ENCODE measurements at places on chromosomes 2 and 18.

DNA sequence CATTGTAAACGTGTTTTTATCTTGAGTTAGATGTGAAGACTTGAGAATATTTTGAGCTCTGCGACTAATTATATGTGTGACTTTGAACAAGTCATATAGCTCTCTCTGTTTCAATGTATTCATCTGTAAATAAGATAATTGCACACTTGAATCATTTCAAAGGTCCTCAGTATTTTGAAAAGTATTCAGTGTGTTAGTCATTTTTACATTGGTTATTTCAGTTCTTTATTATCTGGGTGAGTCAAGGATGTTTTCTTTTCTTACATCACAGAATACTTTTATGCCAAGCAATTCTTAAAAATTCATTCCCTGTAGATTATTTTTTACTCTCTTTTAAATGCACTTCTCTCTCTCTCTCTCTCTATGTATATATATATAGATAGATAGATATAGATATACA is 1098.0 kb upstream of the ZEB2 start:
- no peak for DNase-seq

DNA sequence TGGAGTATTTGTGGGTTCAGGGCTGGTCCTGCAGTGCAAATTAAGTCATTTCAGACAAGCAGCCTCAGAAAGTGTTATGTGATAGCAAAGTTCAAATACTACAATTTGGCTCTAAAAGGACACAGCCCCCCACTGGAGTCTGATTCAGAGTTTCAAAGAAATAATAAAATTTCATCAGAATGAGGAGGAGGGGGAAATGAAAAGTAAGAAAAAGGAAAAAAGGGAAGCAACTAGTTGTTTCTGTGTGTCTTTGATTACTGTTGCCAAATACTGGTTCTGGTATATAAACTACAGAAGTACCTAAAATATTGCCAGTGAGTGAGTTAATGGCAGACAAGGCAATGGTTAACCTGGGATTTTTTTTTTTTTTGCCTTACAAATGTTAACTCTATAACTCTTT is 773.9 kb downstream of the BCL11A start:
- DNase-seq: no peak

DNA sequence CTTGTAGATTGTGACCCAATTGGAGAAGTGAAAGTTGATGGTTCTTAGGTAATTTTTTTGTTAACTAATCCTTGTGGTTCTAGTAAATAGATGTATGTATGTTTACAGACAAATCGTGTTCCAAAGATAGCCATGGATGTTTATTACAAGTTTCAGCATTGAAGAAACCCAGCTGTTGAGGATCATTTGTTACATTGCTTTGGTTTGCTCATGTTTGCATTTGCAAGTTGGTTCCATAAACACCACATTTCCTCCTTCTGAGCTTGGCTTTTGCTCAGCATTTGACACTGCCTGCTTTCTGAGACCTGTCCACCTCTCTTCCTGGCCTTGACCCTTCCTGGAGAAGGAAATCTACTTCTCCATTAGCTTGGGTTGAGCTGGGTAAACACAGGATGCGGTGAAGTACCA is 1.8 kb upstream of the CCDC68 start:
- DNase-seq: no peak

GRCh38 chr2:17877811-17878280 is 621 bp upstream of the KCNS3 start:
- DNase-seq: no peak

DNA sequence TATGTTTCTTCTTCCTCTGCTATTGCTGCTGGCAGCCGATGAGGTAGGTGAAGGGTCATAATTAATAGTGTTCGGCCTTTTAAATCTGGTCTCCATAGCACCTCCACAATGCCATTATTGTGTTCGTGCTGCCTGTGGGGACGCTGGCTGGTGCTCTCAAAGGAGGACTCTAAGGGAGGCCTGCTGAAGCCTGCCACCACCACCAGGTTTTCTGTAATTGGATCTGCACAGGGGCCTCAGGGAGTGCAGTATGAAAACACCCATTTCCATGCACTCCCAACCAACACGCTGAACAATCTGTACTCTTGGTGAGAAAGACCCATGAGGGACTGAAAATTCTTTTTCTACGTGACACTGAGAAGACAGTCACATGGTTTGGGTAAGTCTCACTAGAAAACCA is 17.6 kb upstream of the CLIP4 start:
- no peak for DNase-seq

DNA sequence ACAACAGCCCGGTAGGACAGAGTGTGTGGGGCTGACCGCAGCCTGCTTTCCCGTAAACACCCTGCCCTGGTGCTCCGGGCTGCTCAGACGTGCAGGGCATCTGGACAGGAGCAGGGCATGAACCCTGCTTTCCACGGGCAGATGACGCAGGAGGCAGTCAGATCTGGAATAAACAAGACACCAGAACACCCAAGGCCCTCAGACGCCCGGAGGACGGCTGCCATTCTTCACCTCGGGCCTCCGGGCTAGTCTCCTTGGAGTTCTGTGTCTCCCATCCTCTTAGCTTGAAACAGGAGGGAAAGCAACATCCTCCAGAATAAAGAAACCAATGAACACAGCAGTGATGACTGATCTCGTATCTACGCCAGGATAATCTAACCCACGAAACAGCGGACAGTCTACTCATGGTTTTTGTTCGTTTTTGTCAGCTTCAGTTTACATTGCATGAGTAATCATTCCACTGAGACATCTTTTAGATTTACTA is 7.3 kb downstream of the PXDN start:
- DNase-seq: no peak

GRCh38 chr2:234111523-234111922 is 61.0 kb downstream of the SPP2 start:
- DNase-seq: no peak

DNA sequence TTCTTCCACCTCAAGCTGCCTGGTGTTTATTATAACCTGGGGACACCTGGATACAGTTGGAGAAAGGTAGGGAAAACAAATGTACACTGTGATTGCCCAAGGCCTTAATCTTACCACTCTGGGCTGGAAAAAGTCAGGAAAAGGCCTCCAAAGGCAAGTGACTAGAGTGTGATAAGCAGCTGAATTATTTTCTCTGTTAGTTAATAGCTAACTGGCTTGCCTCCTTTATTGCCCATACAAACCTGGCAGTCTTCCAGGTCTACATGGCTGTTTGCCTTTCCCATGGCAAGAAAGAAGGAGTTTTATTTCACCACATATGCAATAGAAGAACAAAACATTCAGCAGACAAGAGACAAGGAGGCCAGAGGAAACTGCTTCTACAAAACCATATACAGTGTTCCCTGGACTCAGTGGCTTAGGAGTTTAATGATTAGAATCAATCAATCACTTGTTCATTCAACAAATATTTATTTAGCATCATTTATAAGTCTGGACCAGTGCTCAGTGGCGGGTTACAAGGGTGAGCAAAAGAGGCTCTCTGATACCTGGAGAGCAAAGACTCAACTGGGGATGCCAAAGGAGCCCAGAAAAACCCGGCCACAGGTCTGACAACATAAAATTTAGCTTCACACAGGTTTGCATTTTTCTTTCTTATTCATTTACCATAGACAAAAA is 27.5 kb upstream of the SUCLG1 start:
- DNase-seq: no peak

- DNase-seq: no peak
These were observed 23.5 kb upstream of the MTERF4 start for GRCh38 chr2:241125626-241126025.

DNA sequence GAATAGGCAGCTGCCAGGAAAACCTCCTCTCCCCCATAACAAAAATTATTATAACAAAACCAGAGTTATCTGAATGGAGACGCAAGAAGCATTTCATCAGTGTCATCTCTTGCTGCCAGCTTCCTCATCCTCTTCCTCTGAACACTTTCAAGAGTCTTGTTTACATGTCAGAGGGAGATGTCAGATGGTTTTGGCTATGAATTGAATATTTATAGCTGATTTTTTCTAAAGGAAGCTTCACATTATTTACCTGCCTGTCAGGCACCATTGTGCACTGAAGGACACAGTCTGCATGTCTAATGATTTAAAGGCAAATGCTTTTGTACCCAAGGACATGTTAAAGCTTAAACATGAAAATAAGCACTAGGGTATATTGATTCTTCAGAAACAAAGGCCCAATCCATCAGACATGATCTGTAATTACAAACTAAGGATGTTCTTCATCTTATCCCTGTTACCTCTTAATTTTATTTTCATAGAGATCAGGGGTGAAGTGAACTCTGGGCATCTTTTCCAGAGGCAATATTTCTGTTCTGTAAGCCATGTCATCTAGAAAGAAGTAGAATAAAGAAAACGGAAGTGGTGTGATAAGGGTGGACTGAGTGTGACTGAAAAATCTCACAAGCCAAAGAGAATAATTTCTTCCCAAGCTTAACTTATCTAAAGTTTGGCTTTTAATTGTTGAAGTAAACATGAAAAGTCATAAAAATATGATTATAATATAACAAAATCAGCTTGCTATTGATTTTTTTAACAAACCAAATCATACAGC is 168.7 kb downstream of the ANKRD44 start:
- no peak for DNase-seq

DNA sequence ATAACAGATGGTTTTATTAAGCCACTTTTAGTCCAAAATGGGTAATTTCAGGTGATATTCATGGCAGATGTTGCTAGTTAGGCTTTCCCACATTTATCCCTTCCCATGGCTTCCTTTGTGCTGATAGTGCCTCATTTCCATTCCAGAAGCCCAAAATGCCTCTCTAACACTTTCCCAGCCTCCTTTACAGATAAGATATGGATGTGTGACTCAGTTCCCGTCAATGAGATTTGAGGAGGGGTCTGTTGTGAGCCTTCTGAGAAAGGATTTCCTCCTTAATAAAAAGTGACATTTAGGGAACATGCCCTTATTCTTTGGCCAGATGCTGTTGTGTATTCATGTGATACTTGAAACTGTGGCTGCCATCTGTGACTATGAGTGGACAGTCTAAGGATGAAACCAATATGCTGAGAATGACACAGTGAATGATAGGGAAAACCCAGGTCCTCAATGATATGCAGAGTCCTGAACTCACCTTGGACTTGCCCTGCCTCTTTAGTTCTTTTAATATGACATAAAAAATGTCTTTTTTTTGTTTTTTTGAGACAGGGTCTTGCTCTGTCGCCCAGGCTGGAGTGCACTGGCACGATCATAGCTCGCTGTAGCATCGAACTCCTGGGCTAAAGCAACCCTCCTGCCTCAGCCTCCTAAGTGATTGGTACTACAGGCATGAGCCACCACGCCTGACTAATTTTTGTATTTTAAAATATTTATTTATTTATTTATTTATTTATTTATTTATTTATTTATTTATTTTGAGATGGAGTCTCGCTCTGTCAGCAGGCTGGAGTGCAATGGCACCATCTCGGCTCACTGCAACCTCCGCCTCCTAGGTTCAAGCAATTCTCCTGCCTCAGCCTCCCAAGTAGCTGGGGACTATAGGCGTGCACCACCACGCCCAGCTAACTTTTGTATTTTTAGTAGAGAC is 5.8 kb upstream of the ACSL3 start:
- no peak for DNase-seq

DNA sequence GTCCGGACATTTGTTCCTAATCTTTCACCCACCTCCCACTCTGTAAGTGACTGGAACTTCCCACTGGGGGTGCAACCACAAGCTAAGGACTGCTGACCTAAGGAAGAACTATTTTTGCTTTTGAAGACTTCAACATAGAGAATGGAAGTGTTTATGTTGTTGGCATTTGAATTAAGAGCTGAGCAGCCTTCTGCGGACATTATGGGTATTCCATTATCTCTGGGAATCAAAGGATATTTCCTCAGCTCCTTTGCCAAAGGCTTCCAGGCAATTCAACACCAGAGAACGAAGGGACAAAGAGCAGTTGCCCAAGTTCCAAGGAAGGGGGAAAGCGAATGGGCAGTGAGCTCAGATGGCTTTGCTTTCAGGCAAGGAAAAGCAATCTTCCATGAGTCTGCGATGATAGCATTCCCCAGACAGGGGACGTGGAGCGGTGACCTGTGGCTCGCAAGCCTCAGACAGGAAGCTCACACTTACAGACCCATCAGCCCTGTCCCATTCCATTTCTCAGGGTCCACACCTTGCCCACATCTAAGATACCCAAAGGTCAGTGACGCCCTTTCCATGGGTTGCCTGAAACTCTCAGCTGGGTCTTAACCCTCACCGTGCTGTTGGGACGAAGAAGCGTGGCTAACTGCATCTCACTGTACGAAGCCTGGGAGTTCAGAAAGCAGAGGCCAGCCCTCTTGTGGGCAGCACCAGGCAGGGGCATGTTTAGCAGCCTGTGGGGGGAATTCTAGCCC is 116.8 kb downstream of the COPS8 start:
- no peak for DNase-seq

GRCh38 chr2:42969231-42970150 is 177.1 kb upstream of the HAAO start:
- no peak for DNase-seq

GRCh38 chr2:20549691-20550348 is 101.1 kb downstream of the HS1BP3 start:
- no peak for DNase-seq

GRCh38 chr2:12298352-12298751 is 418.4 kb upstream of the TRIB2 start:
- DNase-seq: no peak

DNA sequence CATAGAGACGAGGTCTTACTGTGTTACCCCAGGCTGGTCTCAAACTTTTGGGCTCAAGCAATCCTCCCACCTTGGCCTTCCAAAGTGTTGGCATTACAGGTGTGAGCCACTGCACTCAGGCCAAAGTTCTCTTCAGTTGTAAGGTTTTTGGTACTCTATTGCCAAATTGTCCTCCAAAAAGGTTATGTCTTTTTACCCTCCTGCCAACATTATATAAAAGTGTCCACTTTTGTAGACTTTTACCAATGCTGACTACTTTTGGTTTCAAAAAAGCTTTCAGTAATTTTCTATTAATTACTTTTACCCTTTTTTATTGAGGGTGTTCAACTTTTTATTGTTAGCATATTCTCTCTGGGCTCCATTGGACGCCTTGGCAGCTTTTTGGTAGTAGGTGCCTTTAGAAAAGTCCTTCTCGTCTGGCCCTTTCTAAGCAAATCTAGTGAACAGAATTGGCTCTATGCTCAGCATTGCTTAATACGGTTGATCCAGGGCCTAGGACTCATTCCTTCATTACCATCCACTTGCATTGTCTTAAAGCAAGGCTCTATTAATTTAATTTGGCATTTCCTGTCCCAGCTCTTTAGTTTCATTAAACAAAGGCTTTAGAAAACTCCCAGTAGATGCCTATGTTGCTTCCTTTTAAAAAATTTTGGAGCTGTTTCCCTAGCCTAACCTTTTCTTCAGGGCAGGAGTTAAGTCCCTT is 16.7 kb upstream of the IL1A start:
- no peak for DNase-seq
